Fibroblast of skin of left biceps (primary cell): ENCODE measurements at places on chromosomes 7 and 10.

DNA sequence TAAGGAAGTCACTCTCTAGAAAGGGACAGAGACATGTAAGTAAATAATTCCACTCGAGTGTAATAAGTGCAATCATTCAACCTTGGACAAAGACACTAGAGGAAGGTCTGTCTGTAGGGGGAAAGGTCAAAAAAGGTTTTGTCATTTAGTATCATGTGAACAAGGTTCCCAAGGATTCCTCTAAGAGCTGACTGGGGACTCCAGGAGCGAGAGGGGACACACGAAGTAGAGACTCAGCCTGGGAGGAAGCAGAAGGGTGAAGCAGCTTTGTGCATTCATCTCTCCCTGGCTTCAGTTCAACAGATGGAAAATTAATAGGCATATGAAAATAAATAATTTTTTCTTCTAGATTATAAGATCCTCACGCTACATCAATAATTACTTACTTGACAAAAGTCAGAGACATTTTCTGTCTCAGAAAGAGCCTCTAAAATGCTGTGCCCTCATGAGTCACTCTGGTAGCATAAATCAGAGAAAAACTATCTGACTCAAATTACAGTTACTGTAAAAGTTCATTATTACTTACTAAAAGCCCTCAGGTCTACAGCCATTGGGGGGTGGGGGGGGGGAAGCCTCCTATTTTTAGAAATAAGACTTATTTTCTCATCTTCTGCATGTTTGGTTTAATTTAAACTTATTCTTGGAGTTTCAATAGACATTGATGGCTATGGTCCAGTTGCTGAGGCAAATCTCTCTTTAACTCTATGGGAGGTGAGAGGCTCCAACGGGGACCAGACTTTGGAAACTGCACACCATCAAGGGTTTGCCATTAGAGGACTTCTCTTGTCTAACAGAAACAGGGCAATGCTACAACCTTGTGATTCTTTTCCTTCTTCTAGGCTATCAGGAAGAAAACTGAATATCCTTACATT lies 275.1 kb upstream of the KLF14 start:
- peak; percentile 37 for DNase-seq

- DNase-seq = peak; percentile 35
Measured at GRCh38 chr7:20444030-20444800, 113.5 kb downstream of the ITGB8 start.

GRCh38 chr7:35314354-35314753 lies 60.5 kb upstream of the TBX20 start:
- DNase-seq = no peak

DNA sequence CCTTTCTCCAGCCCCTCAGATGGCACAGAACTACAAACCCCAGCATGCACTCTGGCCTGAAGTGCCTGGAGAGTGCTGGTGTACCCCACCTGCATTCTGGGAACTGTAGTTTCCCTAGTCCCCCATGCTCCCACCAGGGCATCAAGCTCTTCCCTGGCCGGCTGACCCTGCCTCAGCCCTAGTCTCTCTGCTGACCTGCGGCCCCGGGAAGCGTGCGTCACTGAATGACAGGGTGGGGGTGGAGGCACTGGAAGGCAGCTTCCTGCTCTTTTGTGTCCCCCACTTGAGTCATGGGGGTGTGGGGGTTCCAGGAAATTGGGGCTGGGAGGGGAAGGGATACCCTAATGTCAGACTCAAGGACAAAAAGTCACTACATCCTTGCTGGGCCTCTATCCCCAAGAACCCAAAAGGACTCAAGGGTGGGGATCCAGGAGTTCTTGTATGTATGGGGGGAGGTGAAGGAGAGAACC lies 2.1 kb downstream of the NOS3 start:
- no peak for DNase-seq

GRCh38 chr10:108852211-108852610 lies 1071.1 kb downstream of the XPNPEP1 start:
- no peak for DNase-seq

GRCh38 chr10:118742782-118743181 lies 12.0 kb downstream of the CACUL1 start:
- no peak for DNase-seq

DNA sequence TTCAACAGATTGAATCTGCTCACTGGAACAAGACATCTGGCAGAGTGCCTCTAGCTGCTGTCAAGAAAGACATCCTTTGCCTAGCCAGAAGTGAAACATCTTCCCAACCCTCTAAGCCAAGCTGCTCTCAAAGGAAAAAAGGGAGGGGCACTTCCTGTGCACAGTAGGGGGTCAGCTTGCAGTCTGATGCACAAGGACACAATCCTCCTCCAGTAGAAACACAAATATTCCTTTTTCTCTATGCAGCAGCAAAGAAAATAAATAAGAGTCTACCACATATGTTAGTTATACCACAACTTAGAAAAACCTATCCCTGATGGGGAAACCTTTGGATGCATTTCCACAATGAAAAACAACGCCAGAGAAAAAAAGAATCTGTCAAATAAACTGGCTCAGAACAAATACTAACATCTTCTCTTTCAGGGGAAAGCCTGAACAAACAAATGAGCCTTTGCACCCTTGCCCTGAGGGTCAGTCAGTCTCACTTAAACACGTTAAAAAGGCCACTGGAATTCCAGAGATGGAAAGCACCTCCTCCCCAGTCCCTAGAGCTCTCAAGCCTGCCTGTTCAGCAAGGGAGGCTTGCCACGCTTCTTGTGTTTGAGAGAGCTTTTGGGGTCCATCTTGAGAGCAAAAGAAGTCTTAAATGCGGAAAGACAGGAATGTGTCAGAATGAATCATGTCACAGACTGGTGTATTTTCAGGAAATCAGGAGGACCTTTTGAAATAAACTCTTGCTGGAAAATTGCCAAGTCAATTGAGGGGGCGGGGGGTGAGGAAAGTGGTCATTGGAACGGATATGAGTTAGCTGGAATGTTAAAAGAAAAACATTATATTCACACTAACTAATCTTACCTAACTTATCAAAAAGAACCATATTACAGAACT lies 7.5 kb downstream of the LAMB1 start:
- DNase-seq = peak; percentile 80
